NCI-H2081 treated with DMSO at 0.1 percent for 48 hours (cell line): ENCODE measurements at places on chromosomes 5 and 9.

DNA sequence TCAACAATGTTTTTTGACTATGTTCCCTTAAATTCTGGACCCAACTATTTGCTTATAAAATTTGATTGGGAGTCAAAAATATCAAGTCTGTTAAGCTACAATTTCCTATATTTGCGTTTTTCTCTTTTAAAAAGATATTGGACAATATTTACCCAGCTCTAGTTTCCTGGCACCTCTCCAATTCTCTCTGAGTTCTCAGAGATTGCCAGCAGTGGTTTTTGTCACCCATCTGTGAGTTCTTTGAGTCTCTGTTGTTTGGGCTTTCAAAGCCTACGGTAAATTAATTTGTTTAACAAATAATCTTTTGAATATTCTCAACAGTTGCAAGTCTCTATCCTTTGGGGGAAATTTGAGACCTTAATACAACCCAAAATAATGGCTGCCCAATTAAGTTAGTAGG, 174.2 kb upstream of the PUM3 start:
- peak; percentile 35 for DNase-seq

GRCh38 chr5:135511761-135512575, 23.8 kb downstream of the NEUROG1 start:
- DNase-seq, result no peak

DNA sequence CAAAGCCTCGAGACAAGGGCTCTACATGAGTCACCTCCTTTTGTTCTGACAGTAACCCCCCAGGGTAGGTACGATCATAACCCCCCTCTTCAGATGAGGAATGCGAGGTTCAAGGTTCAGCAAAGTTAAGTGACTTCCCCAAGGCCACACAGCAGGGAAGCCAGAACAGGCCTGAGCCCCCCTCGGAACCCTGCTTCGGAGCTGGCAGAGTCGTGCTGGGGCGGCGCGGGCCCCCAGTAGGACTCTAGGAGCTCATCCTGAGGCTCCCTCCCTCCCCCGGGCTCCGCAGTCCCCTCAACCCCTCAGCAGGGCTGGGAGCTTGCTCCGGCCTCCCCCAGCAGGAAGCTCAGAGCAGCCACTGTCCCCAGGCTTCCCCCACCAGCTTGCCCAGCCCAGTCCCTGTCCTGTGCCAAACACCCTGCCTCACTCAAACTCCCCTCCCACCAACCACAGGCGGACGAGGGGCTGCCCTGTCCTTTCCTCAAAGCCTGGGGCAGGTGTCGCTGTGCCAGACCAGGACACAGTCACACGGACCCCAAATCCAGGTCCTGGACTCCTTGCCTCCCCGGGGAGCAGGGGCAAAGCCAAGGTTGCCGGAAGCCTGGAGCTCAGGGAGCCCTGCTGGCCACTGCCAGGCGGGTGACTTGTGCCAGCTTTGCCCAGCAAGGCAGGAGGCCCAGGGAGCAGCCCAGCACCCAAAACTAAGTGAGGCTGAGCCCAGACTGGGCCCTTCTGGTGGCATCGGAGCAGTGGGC, 5.1 kb downstream of the AGPAT2 start:
- DNase-seq, result no peak

GRCh38 chr5:54700986-54701578, 183.5 kb downstream of the SNX18 start:
- DNase-seq, result no peak

- DNase-seq, result peak; percentile 46
Observed at GRCh38 chr9:100601216-100601615, 23.3 kb downstream of the CAVIN4 start.

- no peak for DNase-seq
Observed at GRCh38 chr5:39794513-39795210, 369.9 kb upstream of the DAB2 start.

- DNase-seq, result no peak
Observed at GRCh38 chr9:131709771-131710431, 30.0 kb downstream of the RAPGEF1 start.

- no peak for DNase-seq
Observed at GRCh38 chr5:96597438-96598020, 64.6 kb upstream of the CAST start.

GRCh38 chr9:82117026-82117811, 128.6 kb downstream of the SPATA31D1 start:
- no peak for DNase-seq

- DNase-seq, result no peak
Observed at GRCh38 chr5:124860291-124860655, 113.8 kb upstream of the ZNF608 start.

GRCh38 chr5:43497311-43498104, 13.8 kb upstream of the TMEM267 start:
- no peak for DNase-seq

DNA sequence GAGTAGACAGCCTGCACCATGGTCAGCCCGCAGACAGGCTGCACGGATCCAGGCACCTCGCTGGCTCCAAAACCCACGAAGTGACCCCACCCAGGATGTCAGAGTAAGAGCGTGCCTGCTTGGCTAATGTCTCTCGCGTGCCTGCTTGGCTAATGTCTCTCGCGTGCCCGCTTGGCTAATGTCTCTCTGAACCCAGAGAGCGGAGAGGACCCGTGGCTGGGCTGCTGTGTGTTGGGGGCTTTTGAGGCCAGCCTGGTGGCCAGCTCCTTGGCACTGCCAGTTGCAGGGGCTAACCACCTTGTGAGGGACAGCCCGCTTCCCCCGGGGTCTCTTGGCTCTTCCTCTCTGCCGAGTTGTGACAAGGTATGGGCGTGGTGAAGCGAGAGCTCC, 8.9 kb upstream of the RXRA start:
- no peak for DNase-seq

DNA sequence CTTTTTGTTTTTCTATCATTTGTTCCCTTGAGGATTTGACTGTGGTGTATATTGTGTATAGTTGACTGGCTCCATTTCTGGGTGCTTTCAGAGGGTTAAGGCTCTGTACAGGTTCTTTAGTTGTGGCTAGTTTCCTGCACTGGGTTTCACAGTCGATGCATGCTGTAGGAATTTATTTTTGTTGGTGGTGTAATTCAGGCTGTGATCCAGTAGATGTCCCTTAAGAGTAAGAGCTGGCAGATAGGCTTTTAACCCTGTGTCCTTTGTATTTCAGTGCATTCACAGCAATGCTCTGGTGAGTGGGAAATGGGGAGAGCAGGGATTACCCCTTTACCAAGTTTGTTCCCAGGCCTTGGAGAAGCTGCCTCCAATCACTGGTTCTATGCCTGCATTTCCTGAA, 112.9 kb downstream of the SPATA31D1 start:
- DNase-seq, result no peak

DNA sequence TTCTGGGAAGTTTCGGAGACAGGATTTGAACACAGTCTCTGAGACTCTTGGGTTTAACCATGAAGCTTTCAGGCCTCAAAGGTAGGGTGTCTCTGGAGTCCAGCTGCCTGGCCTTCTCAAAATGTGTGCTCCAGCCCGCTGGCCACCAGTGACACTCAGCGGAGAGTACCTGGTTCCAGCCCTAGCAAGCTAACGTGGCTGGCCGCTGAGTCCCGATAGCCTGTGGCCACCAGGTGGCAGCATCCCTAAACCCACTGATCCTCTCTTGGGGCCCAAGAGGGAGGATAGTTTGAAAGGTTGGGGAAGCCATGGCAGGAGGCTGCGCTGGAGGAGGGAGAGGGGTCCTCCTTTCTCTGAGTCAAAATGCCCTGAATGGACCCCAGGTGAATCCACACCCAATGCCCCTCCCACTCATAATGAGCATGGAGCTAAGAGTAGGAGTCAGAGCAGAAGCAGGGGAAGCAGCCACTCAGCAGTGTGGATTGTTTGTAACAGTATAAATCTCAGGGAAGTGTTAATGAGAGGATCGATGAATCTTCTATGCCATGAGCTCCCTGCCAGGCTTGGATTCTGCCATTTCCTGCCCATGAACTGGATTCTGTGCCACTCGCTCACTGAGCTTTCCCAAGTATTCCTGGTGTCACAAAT, 5.4 kb upstream of the TIFAB start:
- no peak for DNase-seq

DNA sequence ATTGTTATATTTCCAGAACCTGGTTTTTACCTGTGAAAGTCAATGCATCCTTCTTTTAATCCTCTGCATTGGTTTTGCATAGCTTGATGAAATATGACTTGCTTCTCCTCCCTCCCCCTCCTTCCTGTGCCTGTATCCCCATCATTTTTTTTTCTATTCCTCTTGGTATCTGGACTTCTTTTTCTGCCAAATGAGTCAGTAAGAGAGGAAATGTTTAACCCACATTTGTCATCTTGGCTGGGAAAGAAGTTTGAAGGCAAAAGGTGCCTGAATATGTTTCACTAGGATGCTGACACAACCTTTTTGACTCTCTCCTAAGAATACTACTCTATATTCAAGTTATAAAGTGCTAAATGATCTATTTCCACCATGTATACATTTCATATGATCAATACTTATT, 35.5 kb upstream of the CDKN2B start:
- DNase-seq, result no peak

- no peak for DNase-seq
Observed at GRCh38 chr5:157842787-157843186, 16.2 kb downstream of the CLINT1 start.

- no peak for DNase-seq
Observed at GRCh38 chr9:133484671-133485437, 6.0 kb upstream of the SLC2A6 start.

- DNase-seq, result no peak
Observed at GRCh38 chr5:14266686-14267085, 123.5 kb downstream of the TRIO start.

DNA sequence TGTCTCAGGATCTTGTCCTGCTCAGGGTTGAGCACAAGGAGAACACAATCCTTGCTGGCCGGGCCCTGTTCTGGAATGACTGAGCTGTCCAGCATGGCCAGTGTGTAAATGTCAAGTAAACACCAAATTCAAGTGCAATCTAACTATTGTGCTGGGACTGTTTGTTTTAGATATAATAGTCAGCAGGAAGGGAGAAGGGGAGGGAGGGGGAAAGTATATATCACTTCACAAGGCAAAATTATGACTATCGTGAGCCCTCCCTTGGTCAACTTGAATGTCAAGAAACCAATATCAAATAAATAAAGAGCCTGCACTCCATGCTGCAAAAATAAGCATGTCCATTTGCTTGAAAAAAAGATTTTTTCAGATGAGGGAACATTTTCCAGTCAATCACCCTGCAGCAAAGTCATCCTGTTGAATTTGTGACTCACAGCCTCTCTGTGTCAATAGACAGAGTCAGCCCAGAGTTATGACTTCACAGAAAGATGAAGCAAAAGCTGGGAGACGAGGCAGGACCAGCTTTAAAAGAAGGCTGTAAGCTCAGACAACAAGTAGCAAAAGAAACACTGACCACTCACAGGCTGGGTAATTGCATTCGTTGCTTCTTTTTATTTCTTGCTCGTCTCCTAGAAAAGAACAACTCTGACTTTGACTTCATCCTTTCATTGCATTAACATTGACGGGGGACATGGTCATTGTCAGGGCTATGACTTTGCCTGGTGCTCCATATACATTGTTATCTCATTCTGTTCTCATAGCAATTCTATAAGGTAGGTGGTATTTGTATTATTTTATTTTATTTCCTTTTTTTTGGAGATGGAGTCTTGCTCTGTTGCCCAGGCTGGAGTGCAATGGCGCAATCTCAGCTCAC, 15.3 kb upstream of the KLF4 start:
- no peak for DNase-seq

DNA sequence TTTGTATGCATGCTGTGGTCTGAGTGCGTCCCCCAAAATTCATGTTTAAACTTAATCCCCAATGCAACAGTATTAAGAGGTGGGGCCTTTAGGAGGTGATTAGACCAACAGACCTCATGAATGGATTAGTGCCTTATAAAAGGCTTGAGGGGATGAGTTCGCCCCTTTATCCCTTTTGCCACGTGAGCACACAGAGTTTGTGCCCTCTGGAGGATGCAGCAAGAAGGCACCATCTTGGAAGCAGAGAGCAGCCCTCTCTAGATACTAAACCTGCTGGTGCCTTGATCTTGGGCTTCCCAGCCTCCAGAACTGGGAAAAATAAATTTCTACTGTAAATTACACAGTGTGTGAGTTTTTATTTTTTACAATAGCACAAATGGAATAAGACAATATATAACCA, 177.1 kb upstream of the SPRY4 start:
- no peak for DNase-seq

DNA sequence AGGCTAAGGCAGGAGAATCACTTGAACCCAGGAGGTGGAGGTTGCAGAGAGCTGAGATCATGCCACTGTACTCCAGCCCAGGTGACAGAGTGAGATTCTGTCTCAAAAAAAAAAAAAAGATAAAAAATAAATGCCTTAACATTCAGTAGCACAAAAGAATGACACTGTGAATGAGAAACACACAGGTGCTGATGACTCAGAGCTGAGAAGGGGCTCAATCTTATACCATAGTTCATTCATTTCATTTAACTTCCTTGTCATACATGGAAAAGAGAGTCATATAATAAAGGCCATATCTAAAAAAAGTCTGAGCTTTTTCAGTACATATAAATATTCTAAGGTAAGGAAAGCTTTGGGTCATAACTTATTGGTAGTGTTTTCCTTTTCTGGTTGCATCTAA, 40.6 kb downstream of the WWC1 start:
- DNase-seq, result no peak

GRCh38 chr5:176837707-176838115, 27.4 kb downstream of the UNC5A start:
- DNase-seq, result no peak

GRCh38 chr9:69452110-69452782, 127.2 kb downstream of the ENTREP1 start:
- no peak for DNase-seq

DNA sequence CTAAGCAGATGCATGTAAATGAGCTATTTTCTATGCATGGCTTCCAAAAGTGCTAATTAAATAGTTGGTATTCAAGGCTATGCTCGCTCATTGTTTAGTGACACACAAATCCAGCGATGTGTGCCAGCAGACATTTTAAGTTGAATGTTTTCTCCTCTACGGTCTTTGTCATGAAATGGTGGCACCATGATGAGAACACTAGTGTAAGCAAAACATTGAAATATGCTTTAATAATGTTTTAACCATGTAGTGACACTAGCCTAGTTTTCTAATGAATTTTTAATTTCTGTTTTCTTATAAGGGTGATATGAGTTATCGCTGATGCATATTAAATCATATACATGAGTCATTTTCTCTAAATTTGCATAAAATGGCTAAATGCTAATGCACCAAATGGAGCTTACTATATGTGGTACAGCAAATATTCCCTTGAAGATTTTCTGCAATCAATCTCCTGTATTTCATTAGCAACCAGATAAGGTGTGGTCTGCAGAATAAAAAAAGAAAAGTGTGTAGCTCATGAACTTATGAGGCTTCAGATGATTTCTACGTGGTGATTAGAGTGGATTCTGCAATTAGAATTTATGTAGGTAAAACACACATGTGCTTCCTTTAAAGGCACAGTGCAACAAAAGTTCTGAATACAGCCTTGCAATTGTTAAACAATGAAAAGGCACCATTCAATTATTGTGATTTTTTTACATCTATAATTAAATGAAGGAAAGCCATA, 226.6 kb downstream of the MEF2C start:
- DNase-seq, result no peak

GRCh38 chr5:51988634-51989033, 605.4 kb downstream of the ISL1 start:
- no peak for DNase-seq

DNA sequence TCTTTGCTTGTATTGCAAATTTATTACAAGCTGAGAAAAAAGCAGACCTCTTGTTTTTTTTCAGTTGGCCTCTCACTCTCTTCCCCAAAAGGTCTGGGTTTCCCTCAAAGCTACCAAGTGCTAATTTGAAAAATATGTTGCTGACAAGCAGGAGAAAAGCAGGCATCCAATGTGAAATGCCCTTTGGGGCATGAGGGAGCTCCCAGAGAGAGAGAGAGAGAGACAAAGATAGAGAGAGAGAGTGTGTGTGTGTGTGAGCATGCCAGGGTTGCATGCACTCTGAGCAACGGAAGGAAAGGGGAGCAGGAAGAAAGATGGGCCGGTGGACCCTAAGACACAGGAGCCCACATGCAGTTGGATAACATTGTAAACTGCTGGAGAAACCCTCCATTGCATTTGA, 358.4 kb downstream of the TMEM38B start:
- DNase-seq, result no peak
